ENCODE measurements at places on chromosomes 3 and 15. TPM values are rescaled to one million over a fixed set of nuclear protein-coding genes. Genes with fewer than 3 reads are reported as not detected.

The ROPN1 gene
- not detected for total RNA-seq

The ARHGEF3 gene
- total RNA-seq, result 26.1 TPM

The MYRIP gene
- total RNA-seq, result 10.6 TPM

The CORO2B gene
- total RNA-seq, result 19.2 TPM

The C3orf85 gene
- total RNA-seq, result not detected

The PLCH1 gene
- total RNA-seq, result 19.2 TPM

The CHRM5 gene
- total RNA-seq, result 0.41 TPM

The KIF7 gene
- 4.9 TPM for total RNA-seq

The SYNM gene
- total RNA-seq, result 9.0 TPM

The DZIP1L gene
- total RNA-seq, result 4.5 TPM

The STAB1 gene
- total RNA-seq, result 13.9 TPM

The CELF6 gene
- 11.4 TPM for total RNA-seq

The DISP2 gene
- 5.3 TPM for total RNA-seq

The GRM7 gene
- total RNA-seq, result 101 TPM
